HTR-8/SVneo (cell line): ENCODE measurements at places on chromosomes 5 and 9.

DNA sequence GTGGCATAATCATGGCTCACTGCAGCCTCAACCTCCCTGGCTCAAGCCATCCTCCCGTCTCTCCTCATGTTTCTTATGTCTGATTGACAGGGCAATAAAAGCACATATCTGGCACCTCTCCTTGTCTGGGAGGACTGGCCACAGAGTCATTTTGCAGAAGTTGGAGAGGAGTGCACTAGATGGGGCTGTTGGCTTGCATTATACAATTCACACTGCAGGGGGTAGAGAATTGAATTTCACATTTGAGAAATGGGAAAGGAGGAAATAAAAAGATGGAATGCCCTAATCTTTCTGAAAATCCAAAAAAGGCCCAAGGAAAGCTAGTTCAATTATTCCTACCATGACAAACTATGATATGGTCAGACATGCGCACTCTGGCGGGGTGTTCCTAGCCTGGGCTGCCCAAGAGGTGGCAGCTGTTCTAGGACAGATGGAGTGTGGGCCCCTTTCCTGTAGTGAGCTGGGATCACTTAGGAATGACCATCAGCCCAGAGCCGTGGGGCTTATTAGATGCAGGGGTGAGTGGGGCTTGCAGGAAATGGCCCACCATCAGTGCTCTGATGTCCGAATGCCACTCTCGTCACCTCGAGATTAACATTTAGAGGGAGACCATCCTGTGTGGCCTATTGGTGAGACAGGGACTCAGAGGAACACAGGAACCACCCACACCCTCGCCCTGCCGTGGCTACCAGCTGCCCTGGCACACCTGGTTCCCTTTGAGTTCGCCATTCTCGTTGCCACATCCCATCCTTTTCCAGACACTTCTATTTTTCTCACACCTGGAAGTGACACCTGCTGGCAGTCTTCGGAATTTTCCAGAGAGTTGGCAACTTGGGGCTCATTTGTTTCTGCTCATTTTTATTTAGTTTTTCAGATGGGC lies 21.8 kb upstream of the ANKRD18A start:
- DNase-seq = peak; percentile 40

DNA sequence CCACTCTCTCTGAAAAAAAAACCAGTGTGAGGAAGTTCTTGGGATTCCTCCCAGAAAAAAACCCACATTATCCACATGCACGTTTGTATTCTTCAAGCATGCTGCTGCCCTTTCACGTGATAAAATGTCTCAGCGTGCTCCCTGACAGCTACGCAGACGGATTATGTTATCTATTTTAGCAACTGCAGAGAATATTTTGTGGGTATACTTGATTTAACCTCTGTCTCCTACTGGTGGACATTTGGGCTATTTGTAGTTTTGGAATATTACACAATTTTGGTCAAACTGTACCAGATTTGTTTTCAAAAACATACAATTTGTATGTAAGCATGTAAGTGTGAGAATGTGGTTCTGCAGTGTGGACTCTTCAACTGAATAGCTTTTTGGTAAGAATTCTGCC lies 10.7 kb downstream of the PRRC2B start:
- no peak for DNase-seq

DNA sequence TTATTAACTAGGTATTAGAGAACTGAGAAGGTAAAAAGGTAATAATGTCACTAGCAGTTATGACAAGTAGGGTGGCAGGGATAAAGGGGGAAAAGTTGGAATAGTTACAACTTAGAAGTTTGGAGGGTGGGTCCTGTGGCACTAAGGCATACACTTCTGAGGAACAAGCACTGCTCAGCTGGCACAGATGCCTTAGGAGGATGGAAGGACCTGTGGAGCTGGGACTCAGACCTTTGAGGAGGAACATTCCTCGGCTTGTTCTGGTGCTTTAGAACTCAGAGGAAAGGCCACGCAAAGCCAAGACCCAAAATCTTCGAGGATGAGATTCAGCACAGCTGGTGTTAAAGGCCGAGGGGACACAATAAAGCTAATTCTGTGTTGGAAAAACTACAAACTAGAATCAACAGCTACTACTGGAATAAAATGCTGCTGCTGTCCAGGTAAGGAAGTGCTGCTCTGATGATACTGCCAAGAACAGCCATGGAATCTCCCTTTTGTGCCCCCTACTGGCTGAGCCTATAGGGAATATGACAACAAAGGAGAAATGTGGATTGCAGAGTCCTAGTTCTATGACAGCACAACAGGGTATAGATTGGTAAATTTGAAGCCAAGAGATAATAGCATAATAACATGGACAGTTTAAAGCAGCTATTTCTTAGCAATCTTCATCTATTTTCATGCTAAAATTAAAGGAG lies 126.7 kb downstream of the SLC25A46 start:
- DNase-seq = no peak

- no peak for DNase-seq
These were observed 26.0 kb upstream of the LIFR start for GRCh38 chr5:38582293-38582974.

GRCh38 chr5:127011961-127012644 lies 18.3 kb downstream of the MARCHF3 start:
- DNase-seq = no peak

GRCh38 chr5:23437011-23437410 lies 70.4 kb upstream of the PRDM9 start:
- DNase-seq = no peak

GRCh38 chr9:129665814-129666520 lies 520 bp downstream of the PRRX2 start:
- DNase-seq = no peak

DNA sequence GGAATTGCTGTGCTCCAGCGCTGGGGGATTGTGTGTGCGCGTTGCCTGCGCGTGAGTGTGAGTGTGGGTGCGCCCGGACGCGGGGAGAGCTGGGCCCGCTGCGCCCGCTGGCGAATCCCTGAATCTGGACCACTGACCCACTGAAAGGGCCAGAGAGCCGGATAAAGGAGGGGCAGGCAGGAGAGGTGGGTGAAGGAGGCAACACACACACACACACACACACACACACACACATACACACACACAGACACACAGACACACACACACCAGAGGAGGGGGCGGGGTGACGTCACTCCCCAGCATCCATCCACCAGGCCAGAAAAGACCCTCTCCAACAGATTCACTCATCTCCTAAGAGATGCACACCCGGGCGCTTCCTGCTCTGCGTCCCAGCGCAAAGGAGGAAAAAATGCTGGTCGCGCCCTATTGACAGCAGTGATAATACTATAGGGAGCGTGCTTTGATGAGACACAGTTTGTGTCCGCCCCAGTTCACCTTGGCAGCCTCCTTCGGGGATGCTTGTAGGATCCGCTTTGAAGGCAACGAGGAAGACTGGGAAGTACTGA lies 1059.1 kb upstream of the DMAC1 start:
- no peak for DNase-seq

GRCh38 chr5:135103575-135103853 lies 69.5 kb upstream of the PITX1 start:
- DNase-seq = no peak

- DNase-seq = no peak
These were observed 102.4 kb downstream of the VAV2 start for GRCh38 chr9:133889584-133890301.

- no peak for DNase-seq
These were observed 113.7 kb upstream of the EPB41L4A start for GRCh38 chr5:112532654-112533360.

DNA sequence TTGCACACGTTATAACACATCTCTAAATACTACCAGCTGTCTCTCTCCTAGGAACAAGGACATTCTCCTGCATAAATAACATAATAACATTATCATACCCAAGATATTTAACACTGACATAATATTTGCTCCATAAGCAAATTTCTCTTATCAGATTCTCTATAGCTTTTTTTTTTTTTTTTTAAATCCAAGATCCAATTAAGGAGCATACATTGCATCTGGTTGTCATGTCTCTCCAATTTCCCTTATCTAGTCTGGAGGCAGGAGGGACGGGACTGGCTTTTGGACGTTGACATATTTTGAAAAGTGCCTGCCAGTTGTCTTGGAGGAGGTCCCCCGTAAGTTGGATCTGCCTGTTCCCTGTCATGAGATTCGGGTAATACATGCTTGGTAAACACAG lies 76.6 kb downstream of the RAPGEF1 start:
- DNase-seq = no peak

DNA sequence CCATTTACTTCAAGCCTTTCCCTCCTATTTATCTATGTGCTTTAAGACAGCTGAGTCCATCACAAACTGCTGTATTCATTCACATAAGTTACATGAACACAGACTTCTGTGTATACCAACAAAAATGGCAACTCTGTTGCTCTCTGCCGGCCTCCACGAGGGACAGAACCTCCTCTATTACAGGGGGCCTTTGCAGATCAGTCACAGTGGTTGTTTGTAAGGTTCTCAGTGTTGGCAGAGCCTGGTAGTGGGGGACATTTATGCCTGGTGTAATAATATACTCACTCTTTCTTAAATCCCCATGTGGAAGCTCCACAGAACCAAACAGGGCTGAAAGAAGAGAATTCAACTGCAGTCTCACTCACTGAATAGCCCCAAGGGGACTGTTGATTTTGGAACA lies 76.5 kb downstream of the SLC1A1 start:
- DNase-seq = no peak

- no peak for DNase-seq
These were observed 7.4 kb downstream of the RNF208 start for GRCh38 chr9:137214620-137215019.

- no peak for DNase-seq
These were observed 51.5 kb downstream of the COL15A1 start for GRCh38 chr9:98995059-98995671.

DNA sequence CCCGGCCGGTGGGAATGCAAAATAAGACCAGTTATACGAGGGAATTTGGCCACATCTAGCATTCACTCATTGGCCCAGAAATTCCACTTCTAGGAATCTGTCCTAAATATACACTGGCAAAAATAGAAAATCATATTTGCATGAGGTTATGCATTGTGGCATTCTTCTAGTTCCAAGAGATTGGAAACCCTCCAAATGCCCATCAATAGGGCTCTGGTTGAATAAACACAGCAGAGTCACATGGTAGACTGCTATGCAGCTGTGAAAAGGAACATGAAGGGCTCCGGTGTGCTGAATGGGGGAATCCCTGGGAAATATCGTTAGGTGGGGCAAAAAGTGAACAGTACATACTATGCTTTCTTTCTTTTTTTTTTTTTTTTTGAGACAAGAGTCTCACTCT lies 36.8 kb downstream of the PTGES start:
- DNase-seq = no peak

DNA sequence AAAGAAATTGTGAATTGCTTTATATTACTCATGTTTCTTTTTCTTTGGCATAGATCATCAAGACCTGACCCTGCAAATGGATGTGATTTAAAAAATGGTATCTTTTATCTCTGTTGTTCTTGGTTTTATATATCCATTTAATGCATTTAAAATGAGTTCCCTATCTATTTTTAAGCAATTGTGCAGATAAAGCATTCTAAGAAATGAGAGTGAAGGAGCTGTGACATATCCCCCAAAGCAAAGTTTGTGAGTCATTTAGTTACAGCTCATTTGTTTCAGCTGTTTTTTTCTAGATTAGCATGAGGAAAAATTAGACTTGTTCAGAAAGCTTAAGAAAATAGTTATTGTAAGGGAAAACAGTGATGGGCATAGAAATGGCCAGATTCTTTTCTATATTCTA lies 7.6 kb upstream of the ELOVL7 start:
- DNase-seq = no peak

DNA sequence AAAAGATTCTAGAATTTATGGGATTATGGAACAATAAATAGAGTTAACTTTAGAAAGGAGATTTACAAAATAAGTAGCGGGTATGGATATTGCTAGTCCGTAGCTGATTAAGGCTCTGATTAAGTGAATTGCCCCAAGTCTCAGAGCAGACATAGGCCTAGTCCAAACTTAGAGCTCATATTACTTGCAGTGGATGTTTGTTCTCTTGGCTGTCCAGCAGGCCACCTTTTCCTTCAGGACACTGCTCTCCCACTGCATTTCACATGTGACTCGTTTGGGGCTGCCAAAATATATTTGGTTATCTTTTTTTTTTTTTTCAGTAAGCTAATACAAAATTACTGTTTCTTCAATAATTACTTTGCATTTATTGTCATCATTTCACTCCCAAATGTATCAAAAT lies 76.6 kb downstream of the ARRDC3 start:
- DNase-seq = no peak

DNA sequence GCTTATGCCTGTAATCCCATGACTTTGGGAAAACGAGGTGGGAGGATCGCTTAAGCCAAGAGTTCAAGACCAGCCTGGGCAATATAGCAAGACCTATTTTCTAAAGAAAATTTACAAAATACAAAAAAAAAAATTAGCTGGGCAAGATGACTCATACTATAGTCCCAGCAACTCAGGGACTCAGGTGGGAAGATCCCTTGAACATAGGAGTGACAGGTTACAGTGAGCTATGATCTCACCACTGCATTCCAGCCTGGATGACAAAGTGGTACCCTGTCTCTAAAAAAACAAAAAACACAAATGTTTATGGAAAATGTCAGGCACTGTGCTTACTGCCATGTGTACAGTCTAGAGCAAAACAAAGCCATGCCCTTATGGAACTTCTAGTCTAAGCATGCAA lies 823.3 kb upstream of the DMAC1 start:
- DNase-seq = no peak

GRCh38 chr9:121298689-121299466 lies 30.9 kb downstream of the GSN start:
- DNase-seq = no peak

- no peak for DNase-seq
These were observed 1.1 kb downstream of the DIAPH1 start for GRCh38 chr5:141617682-141618029.

DNA sequence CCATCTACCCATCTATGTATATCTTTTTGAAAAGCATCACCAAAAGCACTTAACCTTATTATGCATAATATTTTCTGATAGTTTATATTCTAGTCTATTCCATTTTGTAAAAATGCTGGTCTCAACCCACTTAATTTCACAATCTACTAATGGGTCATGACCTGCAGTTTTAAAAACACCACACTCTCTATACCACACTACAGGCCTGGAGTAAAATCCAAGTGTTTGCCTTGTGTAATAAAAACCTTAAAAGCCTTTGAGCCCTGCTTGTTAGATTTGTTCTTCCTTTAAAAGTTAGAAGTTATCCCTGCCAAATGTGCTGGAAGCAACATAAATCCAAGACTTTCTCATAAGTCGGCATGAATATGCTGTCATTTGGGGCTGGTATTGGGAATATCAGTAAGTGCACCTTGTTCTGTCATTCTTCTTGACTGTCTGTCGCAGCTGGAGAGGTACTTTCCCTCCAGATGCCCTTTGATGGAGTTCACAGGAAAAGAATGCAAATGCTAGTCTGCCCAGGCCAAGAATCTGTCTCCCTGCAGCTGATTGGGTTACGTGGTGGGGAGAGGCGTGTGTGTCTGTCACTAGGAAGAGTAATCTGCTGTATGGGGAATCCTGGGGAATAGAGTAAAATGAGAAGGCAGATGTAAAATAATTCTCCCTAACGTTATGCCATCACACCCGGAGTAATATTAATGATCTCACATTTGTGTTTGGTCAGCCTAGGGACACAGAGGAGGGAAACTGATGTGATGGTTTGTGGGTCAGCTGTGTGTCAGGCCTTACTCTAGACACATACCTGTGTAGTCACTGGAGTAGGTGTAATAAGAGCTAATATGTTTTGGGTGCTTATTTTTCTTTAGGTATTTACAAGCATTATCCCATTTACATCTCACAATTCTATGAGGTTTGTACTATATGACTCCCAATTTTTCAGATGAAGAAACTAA lies 79.4 kb downstream of the ZNF366 start:
- peak; percentile 56 for DNase-seq

GRCh38 chr9:97600531-97601227 lies 32.5 kb downstream of the TSTD2 start:
- DNase-seq = no peak
